ENCODE measurements at places on chromosomes 5 and 9.
A peak's percentile ranks its signal among the peaks of the same experiment; 100 is the strongest.

DNA sequence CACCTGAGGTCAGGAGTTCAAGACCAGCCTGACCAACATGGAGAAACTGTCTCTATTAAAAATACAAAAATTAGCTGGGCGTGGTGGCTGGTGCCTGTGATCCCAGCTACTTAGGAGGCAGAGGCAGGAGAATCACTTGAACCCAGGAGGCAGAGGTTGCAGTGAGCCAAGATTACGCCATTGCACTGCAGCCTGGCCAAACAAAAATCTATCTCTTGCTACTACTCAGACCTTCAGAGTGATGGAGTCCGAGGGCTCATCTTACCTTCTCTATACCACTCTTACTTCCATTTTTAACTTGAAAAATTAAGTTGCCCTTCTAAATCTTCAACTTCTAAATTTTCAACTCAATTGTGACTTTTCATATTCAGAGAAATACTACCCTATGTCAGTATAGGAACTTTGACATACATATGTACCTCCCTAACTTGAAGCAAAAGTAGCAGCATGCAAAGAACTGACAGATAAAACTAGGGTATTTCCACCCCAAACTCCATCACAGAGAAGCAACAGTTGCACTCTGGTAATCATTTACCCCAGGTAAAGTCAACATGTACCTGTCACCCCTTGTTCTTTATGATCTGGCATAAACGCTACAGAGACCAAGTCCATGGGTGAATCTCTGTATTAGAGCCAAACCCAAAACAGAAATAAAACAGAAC is 11.4 kb downstream of the ZFAND5 start:
- DNase-seq: no peak

DNA sequence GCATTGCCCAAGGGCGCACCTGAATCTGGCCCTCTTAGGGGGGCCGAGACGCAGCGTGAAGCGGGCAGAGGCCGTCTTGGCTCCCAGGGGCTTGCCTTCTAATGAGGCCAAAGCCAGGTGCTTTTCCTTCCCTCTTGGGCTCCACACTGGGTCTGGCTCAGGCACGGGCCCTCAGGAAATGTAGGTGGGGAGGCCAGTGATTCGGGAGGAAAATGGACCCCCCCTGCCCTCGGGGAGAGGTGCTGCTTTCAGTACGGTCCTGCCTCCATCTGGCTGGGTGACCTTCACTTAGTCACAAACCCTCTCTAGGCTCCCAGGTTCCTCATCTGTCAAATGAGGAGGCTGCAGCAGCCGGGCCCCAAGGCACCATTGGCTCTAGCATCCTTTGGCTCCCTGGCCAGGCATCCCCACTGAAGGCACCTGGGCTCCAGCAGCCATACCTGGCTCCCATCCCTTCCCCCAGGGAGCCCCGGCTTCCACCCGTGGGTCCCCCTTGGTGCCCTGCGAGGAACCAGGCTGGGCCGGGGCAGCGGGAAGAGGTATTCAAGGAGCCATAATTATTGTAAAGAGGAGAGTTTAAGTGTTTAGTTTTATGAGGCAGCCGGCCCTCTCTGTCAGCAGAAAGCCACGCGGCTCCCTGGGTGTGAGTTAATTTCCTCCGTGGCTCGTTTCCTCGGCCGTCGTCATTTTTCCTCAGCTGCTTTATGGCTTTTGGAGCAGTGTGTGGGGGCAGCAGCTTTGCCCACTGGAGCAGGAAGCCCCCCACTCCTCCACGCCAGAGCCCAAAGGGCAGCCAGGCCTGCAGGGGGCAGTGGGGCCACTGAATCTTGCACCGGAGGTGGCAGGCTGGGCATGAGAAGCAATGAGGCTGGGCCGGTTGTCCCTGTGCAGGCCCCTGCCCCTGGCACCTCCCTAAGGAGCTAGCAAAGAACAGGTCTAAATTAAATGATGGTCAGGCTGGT is 24.9 kb upstream of the UNC5A start:
- no peak for DNase-seq

- no peak for DNase-seq
Measured at GRCh38 chr9:125966959-125967711, 220.0 kb downstream of the PBX3 start.

- DNase-seq: no peak
Measured at GRCh38 chr9:118009614-118010013, 305.4 kb downstream of the TLR4 start.

- no peak for DNase-seq
Measured at GRCh38 chr5:102922111-102922720, 167.1 kb downstream of the PAM start.

GRCh38 chr9:25648116-25648515 is 30.1 kb downstream of the TUSC1 start:
- DNase-seq: no peak

DNA sequence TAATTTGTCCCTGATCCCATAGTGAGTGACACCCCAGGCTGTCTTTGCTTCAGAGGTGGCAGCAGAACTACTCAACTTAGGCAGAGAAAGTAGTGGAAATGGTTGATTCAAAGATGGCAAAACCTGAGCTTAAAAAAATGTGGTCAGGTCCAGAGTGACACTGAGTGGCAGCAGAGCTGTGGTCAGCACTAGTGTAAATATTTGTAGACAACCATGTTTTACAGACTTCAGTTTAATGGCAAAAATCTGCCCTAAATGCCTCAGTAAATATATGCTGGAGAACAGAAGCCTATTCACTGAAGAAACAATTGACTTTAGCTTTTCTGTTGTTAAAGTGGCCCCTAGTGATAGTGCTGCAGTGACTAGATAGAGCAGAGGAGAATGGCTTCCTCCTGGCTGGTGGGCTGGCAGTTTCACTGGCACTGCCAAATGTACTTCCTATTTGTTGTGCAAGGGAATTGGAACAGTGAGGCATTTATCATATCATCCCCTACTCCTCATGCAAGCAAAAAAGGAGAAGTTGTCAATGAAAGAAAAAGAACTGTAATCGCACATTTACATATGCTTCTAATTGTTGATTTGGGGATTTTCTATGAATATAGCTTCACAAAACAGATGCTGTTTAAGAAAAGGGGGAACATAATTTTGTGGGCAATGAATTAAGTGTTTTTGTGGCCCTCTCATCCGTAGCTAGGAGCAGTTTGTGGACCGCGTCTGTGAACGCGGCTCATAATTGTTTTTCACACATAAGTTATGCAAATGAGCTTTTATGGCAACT is 12.0 kb downstream of the PBX3 start:
- DNase-seq: no peak

DNA sequence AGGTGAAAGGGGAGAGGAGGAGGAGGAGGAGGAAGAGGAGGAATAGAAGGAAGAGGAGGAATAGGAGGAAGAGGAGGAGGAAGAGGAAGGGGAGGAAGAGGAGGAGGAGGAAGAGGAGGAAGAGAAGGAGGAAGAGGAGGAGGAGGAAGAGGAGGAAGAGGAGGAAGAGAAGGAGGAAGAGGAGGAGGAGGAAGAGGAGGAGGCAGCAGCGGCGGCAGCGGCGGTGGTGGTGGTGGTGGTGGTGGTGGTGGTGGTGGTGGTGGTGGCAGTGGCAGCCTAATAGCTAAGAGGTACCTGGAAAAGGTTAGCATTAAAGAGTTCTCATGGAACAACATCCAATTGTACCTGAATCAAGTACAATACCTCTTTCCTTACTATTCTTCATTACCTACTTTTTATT is 32.5 kb downstream of the UBAP2 start:
- DNase-seq: no peak

- no peak for DNase-seq
Measured at GRCh38 chr5:100004969-100005368, 530.2 kb upstream of the FAM174A start.

GRCh38 chr5:140821375-140822280 is at the start of gene PCDHA5:
PCDHA5 (plus strand) TSS chr5:140821613.
- DNase-seq: peak; percentile 26

DNA sequence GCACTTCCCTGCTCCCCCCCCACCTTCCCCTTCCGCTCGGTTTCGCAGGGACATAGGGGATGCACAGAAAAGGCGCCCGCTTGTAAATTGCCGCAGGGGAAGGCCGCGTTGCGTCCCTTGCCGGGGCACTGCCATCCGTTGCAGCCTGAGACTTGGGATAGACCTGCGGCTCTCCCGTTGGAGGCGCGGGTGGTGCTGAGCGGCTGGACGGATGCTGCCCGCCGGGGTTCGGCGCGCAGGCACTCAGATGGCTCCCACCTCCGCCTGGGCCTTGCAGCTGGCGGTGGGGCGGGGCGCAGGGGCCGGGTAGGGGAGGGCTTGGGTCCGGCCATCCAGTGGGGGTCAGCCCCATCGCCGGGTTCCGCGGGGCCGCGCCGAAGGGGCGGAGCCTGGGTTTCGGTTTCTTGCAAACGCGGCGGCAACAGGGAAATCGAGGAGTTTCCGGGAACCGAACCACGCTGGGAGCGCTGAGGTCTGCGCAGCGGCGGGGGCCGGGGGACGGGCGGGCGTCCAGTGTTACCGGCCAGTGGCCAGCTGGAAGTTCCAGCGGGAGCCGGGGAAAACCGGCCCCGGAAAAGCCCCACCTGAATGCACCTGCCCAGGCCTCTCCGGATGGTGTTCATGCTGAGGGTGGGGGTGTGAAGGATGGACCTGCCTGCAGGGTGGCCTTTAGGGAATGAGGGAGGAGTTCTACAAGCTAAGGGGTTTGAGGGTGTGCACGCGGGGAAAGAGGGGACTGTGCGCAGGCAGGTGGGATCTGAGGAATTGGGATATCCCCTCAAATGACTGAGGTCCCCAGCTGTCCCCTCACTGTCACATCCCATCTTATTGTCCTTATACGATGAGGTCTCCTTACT is 6.3 kb upstream of the IRF1 start:
- DNase-seq: peak; percentile 58

- peak; percentile 73 for DNase-seq
Measured at GRCh38 chr5:175652741-175653663, 4.9 kb upstream of the HRH2 start.

GRCh38 chr9:133120501-133121197 is 391 bp downstream of the RALGDS start:
- DNase-seq: no peak

DNA sequence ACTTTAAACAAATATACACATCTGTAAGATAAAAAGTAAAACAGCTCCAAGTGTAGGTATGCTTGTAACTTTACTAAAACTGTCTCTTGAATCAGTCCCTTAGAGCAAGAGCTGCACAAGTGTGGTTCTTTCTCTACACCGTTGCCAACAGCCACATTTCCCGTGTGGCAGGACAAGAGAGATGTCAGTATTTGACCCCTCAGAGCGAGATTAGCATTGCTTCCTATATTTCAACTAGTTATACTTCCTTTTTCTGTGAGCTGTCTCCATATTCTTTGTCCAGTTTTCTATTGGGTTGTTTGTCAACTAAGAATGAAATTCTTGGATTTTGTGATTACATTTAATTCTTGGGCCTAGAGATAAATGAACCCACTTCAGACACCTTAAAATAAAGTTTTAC is 8.0 kb downstream of the PLIN2 start:
- DNase-seq: no peak

DNA sequence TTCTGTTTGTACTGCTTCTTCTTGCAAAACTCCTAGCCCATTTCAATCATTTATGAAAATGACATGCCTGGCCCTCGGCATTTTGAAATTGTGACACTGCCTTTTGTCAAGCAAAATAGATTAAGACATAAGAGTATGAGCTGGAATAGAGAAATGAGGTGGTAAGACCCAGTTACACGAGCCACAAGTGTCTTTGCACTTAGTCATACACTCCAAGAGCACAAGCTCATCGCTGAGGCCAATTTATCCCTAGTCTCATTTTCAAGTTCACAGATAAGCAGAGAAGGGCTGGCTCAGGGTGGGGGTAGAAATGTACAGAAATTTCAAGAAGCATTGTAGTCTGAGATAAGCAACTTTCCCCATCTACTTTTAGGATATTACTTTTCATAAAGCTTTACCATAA is 40.6 kb upstream of the MAP1B start:
- no peak for DNase-seq

DNA sequence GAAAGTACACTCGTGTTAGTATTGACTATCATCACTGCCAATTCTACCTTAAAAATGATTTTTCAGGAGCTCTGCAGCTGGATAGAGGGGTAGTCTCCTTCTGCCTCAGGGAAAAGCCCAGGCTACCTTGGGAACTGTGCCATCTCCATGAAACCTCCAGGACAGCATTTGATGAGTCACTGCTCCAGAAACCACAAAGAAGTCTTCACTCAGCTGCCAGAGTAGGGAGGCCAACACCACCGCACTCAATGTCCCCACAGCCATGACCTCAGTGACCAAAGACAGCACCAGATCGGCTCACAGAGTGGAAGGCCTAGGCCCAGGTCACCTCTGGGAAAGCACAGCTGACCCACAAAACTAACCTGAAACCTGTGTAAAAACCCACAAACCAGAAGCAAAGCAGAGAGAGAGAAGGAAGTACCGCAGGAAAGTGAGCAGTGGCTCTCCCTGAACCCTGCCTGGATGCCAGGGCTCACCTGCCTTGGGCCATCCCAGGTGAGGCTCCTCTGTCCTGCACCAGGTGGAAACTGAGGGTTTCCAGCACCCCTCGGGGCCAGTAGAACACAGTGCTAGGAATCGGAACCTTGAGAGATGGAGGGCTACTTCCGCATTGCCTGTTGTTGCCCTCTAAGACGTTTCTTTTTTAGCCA is 30.0 kb downstream of the S1PR3 start:
- DNase-seq: no peak

DNA sequence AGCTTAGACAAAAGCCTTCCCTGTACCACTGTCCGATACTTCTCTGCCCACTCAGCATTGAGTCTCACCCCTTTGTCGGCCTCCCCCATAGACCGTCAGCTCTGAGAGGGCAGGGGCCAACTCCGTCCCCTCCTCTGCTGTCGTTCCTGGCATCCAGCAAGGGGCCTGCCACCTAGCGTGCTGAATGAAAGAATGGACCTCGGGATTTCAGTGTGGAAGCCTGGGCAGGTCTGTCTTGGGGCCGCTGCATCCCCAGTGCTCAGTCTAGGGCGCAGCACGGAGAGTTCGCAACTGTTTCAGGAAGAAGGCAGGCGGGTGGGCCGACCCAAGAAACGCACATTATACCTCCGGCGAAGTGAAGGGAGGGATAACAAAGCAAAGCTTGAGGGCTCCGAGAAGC is 1.5 kb upstream of the TOR1B start:
- DNase-seq: no peak

DNA sequence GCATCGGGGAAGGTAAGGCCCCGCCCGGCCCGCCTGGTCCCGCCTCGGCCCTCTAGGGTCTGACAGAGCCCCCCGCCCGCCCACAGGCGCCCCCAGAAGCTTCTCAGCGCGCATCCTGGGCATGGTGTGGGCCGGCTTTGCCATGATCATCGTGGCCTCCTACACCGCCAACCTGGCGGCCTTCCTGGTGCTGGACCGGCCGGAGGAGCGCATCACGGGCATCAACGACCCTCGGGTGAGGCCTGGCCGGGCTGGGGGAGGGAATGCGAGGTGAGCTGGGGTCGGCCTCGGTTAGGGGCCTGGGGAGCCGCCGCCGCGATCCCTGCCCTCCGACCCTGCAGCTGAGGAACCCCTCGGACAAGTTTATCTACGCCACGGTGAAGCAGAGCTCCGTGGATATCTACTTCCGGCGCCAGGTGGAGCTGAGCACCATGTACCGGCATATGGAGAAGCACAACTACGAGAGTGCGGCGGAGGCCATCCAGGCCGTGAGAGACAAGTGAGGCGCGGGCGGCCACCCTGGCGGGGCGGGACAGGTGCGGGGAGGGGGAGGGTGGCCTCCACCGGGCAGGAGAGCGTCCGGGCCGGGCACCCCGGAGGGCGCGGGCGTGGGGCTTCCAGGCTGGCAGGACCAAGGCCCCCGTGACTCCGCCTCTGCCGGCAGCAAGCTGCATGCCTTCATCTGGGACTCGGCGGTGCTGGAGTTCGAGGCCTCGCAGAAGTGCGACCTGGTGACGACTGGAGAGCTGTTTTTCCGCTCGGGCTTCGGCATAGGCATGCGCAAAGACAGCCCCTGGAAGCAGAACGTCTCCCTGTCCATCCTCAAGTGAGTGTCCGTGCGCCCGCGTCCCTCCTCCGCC is 7.1 kb downstream of the LRRC26 start:
- no peak for DNase-seq

- DNase-seq: no peak
Measured at GRCh38 chr5:101271416-101271815, 368.3 kb upstream of the ST8SIA4 start.
